Vein endothelial cell (primary cell): ENCODE measurements at places on chromosomes 3 and 15. TPM values are rescaled to one million over a fixed set of nuclear protein-coding genes. Genes with fewer than 3 reads are reported as not detected.

Gene SYNPR
- not detected in 2 replicates for total RNA-seq

Gene INKA1
- 9.6 and 15.4 TPM in 2 replicates for total RNA-seq

Gene FSTL1
- 475 and 666 TPM in 2 replicates for total RNA-seq

Gene QRICH1
- total RNA-seq: 149 and 274 TPM in 2 replicates

Gene PAQR5
- 0.67 TPM in 1 of 2 replicates, not detected in the other for total RNA-seq
